ENCODE measurements at places on chromosomes 11 and 22.
A peak's percentile ranks its signal among the peaks of the same experiment; 100 is the strongest.

DNA sequence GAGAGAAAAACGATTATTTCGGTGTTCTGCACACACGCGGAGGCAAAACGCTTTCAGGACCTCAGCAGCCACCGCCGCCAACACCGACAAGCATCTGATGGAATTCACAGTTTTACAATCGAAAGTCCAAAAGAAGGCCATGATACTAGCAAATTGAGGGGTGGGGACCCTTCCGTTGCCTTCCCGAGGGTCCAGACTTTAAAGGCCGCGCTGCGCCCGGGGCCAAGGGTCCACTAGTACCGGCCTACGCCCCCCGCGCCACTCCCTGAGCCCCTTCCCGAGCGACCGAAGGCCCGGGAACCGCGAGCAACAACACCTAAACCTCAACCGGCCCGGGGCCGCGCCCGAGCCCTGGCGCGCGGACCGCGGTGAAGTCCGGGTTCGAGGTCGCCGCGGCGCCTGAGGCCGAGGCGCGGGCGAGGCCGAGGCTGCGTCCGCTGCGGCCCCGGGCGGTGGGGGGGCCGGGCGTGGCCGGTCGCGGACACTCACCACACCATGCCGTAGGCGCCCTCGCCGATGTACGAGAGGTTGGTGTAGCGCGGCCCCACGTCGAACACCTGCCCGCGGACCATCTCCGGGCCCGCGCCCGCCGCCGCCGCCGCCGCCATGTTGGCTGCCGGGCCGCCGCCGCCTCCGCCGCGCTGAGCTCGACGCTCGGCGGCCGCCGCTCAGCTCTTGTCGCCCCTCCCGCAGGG lies 465 bp downstream of the MAPK1 start:
- DNase-seq = no peak

DNA sequence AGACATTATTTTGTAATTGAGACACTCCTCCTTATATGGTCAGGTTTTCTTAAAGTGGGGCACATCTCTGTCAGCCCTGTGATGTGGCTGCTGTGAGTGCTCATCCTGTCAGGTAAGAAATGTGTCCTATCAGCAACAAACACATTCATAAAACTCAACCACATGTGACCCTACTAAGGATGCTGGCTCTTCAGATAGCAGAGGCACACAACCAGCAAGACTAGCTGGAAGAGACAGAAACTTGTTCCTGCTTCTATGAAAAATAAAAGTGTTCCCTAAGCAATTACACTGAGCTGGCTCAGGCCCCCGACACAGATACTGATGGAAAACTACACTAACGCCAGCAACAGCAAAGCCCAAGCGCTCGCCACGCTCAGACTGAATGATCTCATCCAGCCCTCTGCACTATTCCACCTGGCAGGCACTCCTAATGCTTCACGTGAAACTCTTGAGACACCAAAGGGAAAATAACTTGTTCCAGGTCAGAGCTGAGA lies 49.8 kb upstream of the CYP2D6 start:
- no peak for DNase-seq

DNA sequence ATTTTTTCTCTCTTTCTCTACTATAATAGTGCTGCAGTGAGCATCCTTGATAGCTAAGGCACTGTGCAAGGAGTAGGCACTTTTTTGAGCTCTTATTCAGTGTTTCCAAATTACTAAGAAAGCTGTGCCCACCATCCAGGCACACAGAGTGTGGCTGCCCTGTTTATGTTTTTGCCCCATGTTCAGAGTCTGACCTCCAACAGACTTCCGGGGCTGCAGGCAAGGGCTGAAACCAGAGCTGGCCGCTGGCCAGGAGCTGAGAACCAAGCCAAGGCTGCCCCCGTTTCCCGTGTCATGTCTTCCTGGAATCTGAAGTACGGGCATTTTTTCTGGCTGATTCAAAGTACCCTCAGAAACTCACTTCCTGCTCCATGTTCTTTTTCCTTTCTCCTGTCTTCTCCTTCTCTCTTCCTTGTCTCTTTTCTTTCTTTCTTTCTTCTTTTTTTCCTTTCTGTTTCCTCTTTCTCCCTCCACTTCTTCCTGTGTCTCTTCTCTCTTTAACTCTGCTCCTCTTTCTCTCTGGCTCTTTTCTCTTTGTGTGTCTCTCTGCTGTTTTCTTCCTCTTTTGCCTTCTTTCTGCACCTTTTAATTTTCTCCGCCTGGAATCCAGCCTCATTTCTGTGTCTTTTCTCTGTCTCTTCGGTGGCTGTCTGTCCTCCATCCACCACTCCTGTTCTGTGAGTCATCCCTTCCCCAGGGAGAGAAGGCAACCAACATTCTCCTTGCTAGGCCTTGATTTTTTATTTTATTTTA lies 17.0 kb upstream of the KCTD14 start:
- DNase-seq = peak; percentile 83

- DNase-seq = no peak
Observed at GRCh38 chr11:73313652-73314051, 5.6 kb downstream of the ARHGEF17 start.

- no peak for DNase-seq
Observed at GRCh38 chr22:46737105-46737975, 712 bp downstream of the CERK start.

DNA sequence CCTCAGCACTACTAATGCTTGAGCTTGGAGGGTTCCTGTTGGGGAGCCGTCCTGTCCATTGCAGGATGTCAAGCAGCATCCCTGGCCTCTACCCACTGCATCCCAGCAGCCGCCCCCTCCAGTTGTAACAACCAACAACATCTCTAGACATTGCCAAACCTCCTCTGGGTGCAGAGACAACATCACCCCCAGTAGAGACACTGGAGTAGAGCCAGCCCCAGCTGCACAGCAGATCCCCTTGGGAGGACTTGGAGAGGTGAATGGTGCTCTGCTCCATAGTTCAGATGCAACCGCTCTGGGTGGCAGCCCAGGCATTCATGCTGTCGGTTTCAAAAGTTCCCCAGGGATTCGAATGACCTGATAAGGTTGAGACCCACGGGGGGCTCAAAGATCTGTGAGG lies 259.0 kb downstream of the MN1 start:
- no peak for DNase-seq

DNA sequence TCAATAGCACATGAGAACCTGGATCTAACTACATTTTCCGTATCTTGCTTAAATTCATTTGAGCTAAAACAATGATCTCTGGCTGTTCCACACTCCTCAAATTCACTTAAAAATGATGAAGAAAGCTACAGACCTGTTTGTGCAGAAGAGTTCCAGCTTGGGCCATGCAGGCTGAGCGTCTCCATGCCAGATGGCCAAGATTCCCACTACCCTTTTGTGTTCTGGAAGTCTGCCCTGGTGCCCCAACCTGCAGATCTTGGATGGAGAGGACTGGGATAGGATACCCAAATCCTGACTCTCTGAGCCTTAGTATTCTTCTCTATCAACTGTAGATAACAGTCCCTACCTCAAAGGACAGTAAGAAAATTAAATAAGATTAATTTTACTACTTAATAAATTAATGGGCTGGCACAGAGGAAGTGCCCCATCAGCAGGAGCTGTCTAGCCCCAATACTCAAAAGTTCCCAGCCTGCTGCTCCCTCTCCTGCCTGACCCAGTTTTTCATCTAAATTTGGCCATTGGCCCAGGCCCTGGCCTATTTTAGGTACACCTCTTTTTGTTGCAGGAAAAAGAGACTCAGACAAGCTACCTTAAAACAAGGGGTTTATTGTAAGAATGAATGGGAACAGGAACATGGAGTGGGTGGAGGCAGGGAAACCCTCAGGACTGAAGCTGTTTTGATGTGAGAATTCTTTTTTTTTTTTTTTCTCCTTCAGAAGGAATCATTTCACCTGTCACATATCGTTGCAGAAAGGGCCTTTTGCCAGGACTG lies 81.4 kb upstream of the GRK3 start:
- no peak for DNase-seq

GRCh38 chr11:134453441-134453840 lies 41.4 kb upstream of the B3GAT1 start:
- no peak for DNase-seq

GRCh38 chr11:15779518-15779917 lies 576.8 kb downstream of the SOX6 start:
- no peak for DNase-seq

GRCh38 chr22:20422271-20423007 lies 15.2 kb downstream of the SCARF2 start:
- DNase-seq = no peak

GRCh38 chr22:37588546-37589215 lies 8.8 kb upstream of the LGALS2 start:
- DNase-seq = no peak

DNA sequence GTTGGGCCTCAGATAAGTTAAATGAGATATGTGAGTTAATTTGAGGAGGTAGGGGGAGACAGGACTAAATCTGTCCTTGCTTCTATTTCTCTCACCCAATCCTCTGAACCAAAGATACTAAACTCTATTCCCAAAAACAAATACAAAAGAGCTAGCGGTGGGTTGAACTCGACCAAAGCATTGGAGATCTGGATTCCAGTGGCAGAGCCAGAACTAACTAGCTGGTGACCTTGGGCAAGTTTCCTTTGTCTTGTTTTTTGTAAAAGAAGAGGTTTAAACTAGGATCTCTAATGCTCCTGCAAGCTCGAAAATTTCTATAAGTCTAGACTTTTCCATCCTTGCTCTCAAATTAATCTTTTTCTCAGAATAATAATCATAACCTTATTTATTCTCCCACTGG lies 1.5 kb downstream of the ME3 start:
- no peak for DNase-seq

GRCh38 chr22:23055449-23056179 lies 14.7 kb upstream of the GNAZ start:
- DNase-seq = no peak

- no peak for DNase-seq
Observed at GRCh38 chr22:44954149-44954548, 55.7 kb downstream of the PHF21B start.

GRCh38 chr11:33514079-33514925 lies 186.3 kb downstream of the C11orf91 start:
- no peak for DNase-seq

- DNase-seq = no peak
Observed at GRCh38 chr11:127223026-127223425, 222.5 kb upstream of the KIRREL3 start.

Data from A172 (cell line).